RPMI7951 (cell line): ENCODE measurements at places on chromosomes 5 and 9.
A peak's percentile ranks its signal among the peaks of the same experiment; 100 is the strongest.

DNA sequence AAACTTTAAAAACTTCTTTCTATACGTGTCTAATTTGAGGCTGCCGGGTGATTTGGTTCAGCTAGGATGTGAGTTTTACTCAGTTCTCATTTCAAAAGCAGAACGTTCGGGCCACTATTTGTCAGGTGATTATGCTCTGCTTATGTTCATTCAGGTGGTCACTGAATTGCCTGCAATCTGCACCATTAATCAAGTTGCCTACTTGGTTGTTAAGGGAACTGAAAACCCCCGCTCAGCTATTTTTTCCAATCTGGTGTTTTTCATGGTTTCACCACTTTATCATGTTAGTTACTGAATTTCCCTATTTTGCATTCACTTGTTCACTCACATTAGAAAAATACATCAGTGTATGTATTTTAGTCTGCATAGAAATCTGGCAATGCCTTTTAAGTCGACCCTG, 523.0 kb downstream of the CSNK1G3 start:
- DNase-seq = no peak

DNA sequence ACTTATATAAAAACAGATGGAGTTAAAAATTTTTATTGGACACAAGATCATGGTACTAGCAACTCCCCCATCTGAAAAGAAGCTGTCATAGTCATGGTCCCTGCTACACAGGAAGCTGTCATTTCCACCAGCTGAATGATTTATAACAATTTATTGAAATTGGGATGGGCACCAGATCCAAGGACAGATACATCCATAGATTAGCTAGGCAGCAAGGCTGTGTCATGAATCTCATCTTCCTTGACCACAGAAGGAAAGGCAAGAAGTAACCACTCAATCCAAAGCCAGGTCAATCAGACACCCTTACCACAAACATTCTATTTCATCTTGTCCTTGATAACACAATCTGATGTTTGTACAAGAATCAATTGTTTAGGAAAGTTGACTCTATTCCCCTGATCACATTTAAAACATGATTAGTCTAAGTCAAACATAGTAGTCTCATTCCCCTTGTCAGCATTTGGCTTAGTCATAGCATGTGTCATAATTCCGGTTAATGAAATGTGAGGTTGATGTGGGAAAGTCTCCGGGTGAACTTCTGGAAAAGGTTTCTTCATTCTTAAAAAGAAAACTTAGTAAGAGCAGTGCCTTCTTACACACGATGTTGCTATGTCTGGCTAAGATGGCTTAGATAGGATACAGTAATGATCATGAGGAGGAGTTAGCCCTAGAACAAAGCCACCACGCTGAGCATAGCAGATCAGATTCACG, 462.6 kb upstream of the PAPPA start:
- peak; percentile 96 for DNase-seq

DNA sequence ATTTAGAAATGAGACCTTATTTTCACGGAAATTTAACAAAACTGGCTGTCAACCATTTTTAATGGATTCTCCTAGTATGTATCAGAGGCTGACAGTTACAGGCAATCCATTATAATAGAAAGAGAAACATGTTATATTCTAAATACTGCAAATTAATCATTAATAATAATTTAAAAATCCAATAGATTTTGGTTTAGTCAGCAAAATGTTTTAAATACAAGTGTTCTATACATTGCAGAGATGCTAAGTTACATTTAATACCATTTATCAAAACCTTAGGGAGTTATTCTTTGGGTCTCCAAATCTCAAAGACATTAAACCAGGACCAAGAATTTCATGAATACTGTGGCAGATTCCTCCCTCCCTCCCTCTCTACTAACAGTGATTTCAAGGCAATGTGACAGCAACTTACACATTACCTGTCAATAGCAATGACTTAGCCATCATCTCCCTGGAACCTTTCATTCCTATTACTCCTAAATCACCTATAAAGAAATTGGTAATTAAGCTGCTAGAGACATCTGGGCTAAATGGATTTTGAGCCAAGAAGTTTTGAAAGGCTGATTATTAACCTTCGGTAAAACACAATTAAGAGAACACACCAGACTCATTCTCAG, 768.5 kb upstream of the DMAC1 start:
- no peak for DNase-seq

DNA sequence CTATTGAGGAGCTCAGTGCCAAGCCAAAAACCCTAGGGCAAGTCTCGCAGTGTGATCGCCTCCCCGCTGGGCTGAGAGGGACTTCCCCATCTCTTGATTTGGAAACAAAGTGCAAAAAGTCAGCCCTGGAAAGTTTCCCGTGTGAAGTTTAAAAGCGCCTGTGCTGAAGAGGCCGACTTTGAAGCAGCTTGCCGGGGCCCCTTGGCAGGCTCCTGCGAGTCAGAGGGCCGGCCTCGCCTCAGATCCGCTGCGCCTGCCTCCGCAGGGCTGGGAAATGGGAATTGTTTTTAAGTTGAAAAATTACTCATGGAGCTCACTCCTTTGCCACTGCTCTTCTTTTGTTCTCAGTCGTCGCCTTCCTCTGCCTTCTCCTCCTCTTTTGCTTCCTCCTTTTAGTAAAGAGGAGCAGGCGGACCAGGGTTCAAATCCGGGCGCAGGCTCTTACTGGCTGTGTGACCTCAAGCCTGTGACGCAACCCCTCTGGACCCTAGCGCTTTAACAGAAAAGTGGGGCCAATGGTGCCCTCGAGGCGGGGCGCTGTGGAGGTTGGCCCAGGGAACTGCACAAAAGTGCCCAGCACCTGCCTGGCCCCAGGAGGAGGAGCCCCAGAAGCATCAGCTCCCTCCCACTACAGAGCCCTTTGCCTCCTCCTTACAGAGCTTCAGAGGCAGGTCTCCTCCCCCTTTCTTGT, 14.7 kb upstream of the LHX2 start:
- peak; percentile 46 for DNase-seq

DNA sequence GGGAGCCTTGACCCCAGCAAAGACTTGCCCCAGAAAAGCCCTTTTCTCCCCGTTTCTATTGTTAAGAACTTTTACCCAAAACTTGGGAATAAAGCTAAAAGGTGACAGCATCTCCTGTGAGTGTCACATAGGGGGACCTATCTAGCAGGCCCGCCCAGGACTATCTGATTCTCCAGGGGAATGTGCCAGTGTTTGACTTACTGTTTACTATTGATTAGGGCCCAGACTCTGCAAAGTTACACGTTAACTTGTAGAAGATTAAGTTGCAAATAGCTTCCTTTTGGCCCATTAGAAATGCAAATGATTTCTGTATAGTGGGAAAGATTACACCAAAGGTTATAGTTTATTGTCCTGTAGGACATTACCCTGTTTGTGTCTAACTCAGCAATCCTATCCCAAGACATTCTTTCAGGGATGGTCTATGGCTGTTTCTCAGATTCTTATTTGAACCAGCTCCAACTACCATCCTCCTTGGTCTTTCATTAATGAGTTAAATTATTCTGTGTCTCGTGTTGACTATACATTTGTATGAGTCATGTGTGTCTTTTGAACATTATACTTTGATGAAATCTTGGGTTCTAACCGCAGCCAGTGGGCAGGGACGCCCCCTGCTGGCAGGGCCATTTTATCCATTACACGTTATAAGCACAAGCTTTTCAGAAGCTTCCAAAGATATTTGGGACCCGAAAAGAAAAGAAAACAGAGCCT, 60.7 kb downstream of the HRH2 start:
- DNase-seq = peak; percentile 37

- DNase-seq = no peak
These were observed 93.4 kb downstream of the MPDZ start for GRCh38 chr9:13186091-13186490.

- DNase-seq = no peak
These were observed 80.1 kb downstream of the FBXW11 start for GRCh38 chr5:171926311-171926710.

DNA sequence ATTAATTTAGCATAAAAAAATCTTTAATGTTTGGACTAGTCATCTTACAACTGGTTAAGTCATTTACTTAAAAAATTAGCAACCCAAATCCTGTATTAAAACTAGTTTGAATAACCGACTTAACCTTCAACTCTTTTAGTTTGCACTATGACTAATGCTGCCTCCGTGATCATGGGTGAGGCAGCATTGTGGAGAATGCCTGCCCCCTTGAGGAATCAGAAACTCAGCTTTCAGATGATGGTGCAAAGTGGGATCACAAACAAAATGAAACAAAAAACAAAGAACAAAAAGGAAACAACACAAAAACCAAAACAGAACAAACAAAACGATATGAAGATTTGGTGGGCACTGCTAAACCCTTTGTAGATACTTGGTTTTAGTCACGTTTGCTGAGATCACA, 127.0 kb upstream of the PALM2AKAP2 start:
- DNase-seq = peak; percentile 72

GRCh38 chr9:107284636-107285035, 1.6 kb downstream of the RAD23B start:
- DNase-seq = no peak

- DNase-seq = no peak
These were observed 5.2 kb downstream of the SHROOM1 start for GRCh38 chr5:132825033-132825833.

- DNase-seq = peak; percentile 50
These were observed 98.6 kb upstream of the DAP start for GRCh38 chr5:10859393-10860195.

- DNase-seq = peak; percentile 86
These were observed 39.2 kb downstream of the ZNF366 start for GRCh38 chr5:72468024-72468423.

- peak; percentile 13 for DNase-seq
These were observed 132.9 kb downstream of the PALM2AKAP2 start for GRCh38 chr9:109912726-109913460.

- no peak for DNase-seq
These were observed 194.3 kb downstream of the PALM2AKAP2 start for GRCh38 chr9:109974143-109974917.

DNA sequence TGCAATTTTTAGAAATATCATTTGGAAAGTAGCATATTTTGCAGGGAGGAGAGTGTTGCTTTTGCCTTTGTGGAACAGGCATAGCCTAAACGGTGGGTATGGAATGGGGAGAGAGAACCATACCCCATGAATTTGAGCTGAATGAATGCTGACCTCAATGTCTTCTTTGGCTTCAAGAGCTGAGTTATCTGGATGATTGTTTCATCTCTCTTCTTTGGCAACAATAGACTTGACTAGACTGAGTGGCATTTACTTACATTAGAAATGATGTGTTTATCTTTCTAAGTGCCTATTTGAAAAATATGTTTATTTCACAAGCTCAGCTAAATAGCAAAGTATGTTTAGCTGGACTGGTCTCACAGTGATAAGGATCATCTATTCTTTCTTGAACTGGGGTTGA, 42.8 kb downstream of the SPEF2 start:
- DNase-seq = no peak

GRCh38 chr5:33834334-33834733, 57.5 kb downstream of the ADAMTS12 start:
- DNase-seq = no peak

- no peak for DNase-seq
These were observed 315.2 kb upstream of the ATP10B start for GRCh38 chr5:161167016-161167767.

- peak; percentile 84 for DNase-seq
These were observed 7.8 kb upstream of the ANXA1 start for GRCh38 chr9:73143711-73144328.

DNA sequence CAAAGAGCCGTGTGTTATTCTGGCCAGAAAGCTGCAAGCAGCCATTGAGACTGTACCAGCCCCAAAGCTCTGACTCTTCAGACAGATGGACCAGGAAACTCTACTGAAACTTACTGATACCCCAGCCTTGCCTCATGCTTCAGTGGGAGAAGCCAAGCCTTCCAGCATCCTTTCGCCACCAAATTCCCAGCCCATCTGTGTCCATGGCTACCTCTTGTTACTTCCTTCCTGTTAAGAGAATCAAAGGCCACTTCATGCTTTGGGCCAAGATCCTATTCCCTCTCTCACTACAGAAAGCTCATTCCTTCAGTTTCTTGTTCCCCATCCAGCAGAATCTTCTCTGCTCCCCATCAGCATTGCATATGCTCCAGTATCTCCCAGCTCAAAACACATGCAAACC, 46.9 kb upstream of the FREM1 start:
- no peak for DNase-seq

DNA sequence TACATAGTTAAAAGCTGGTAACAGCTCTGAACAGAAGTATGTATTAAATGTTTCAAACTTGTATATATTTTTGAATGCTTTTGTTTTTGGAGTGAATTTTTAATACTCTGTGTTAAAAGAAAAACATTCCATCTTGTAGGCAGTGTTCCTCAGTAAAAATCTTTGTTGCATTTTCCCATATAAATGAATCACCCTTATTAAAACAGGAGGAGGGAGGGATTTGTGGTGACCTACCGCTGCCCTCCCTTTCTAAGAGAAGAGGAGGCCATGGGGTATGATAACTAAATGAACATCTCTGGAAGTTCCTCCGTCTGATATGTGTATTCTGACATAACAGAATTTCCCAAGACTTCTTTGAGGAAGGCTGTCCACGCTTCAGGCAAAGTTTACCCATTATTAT, 53.4 kb downstream of the INIP start:
- no peak for DNase-seq

GRCh38 chr9:134829356-134829937, 51.2 kb upstream of the FCN2 start:
- no peak for DNase-seq

DNA sequence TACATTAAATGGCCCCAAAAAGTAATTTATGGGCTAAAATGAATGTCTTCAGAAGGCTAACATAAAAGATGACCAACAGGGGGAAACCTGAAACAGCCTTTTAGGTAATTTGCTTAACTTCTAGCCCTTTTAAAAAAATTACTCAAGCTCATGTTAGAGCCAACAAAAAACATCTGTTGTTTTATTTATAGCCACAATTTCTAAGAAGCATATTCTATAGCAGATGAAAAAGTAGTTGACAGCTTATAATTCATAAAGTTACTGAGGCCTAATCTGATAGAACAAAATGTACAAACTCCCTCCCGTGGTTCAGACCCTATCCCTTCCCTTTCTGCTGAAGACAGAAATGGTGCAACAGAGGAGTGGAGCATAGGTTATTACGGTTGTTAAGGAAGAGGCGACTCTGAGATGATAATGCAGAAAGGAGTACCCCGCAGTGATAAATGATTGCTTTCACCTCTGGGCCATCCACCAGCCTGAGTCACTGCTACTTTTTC, 46.1 kb downstream of the PIK3R1 start:
- peak; percentile 37 for DNase-seq

GRCh38 chr5:150238646-150239045, 48.8 kb downstream of the SLC6A7 start:
- DNase-seq = no peak

GRCh38 chr5:178762391-178762790, 31.9 kb upstream of the ZNF354A start:
- no peak for DNase-seq

- no peak for DNase-seq
These were observed 4.0 kb upstream of the PSAT1 start for GRCh38 chr9:78292716-78293497.

DNA sequence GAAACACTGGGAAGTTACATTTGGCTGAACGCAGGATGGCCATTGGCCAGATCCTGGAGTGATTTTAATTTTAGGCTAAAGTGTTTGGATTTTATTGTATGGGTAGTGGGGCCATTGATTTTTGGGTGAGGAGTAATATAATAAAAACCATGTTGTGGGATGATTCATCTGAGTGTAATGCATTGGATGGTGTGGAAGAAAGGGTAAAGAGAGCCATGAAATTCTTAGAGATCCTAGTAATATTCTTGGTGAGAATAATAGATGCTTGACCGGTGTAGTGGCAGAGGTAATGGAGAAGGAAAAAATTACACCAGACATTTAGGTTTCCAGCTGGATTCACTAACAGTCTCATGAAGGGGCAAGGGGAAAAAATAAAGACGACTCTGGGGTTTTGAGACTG, 158.1 kb downstream of the NPR3 start:
- DNase-seq = peak; percentile 14

GRCh38 chr5:159850160-159850559, 66.1 kb upstream of the ADRA1B start:
- peak; percentile 74 for DNase-seq
